ENCODE measurements at places on chromosomes 5 and 9.

DNA sequence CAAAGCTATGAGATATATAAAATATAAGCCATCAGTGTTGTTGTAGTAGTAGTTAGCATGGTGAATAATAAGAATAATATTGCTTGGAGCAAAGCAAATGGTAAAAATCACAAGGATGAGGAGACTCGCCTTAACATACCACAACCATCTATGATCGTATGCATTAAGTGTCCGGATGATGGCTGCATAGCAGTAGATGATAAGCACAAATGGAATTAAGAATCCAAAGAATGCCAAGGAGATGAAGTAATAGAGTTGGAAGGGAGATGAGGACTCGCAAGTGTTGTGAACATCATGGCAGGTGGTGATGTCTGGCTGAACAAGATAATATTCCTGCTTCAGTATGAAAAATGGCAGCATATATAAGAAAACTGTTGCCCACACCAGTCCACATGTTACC lies 5.5 kb downstream of the F2RL2 start:
- DNase-seq, result no peak

DNA sequence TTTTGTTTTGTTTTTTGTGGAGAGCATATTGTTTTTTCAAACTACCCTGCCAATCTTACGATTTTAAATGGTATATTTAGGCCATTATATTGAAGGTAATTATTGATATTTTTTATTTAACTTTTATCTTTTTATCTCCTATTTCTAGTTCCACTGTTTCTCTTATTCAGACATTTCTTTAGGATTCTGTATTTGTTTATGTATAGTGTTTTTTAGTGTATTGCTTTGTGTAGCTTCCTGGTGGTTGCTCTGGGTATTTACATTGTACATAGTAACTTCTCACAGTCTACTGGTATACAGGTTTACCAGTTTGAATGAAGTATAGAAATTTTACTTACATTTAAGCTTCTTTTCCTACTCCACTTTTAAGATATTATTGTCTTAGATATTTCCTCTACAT lies 63.2 kb downstream of the ERCC6L2 start:
- DNase-seq, result no peak

- DNase-seq, result no peak
Observed at GRCh38 chr5:156560002-156560401, 233.0 kb downstream of the SGCD start.

DNA sequence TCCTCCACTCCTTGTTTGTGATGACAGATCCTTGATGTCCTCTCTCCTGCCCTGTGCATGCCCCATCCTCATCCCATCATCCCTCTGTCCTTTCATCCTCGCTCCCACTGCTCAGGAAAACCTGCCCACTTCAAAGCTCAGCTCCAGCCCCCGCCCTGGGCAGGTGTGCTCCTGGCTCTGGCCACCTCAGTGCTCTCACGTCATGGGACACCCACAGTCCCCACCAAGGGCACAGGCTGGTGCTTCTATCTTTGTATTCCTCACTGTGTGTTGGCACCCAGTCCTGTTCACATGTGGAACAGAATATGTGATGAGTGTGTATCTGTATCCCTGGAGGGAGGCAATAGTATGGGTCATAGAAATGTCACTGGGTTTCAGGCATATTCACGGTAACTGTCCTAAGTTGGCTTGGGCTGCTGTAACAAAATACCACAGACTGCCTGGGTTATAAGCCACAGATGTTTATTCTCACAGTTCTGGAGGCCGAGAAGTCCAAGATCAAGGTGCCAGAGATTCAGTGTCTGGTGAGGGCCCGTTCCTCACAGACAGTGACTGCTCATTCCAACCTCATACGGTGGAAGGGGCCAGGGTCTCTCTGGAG lies 13.5 kb downstream of the GFPT2 start:
- DNase-seq, result no peak

DNA sequence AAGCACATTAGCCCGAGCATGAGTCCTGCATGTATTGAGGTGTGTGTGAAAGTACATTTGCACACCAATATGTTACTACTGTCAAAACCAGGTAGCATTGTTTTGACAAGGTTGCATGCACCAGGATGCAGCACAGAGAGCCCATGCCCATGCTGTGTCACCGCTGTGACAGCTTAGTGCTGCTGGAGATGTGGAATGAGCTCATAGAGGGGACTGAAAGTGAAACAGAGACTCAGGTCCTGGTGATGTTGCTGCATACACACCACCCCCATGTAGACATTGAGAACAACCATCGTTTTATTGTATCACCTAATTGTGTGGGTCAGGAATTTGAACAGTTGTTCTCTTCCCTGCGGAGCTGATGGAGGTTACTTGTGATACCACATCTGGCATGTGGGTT lies 53.0 kb downstream of the GADD45G start:
- no peak for DNase-seq

- DNase-seq, result no peak
Observed at GRCh38 chr5:151221574-151221973, 2.3 kb downstream of the CCDC69 start.

DNA sequence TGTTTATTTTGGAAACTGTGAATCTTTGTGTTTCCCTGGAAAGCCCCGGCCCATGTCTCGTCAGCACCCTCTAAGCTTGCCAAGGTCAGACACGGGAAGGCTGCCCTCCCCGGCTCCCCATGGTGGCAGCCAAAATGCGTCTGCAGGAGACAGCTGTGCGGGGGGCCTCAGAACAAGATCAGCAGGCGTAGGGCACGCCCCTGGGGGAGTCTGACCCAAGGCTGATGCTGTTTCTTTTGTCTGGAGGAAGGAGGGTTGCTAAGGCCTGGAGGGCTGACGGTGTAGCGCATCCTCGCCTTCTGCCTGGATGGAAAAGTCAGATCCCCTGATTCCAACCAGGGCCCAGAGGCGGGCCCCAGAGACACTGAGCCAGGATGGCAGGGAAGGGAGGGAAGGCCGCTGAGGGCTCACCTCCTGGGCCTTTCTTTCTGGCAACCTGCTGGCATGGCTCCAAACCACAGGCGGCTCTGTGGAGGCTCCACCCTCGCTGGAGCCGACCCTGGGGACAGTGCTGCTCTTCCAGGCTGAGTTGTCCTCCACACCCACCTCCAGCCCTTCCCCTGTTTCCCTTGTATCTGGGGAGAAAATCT lies 57.2 kb downstream of the OLFM1 start:
- no peak for DNase-seq

DNA sequence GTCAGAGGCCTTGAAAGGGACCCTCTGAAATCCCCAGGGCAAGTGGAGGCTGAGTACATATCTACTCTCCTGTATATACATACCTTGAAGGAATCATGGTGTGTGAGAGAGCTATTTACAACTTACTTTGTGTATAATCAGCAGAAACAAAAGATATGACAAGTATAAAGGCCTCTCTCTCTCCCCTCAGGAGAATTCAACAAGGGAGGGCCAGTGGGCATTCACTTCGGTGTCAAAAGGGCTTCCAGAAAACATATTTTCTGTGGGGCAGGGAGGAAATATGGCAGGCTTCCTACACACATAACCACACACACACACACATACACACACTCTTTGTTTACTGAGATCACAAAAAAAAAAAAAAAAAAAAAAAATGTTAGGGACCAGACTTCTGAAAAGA lies 181.7 kb downstream of the BNC2 start:
- DNase-seq, result no peak

GRCh38 chr5:66958980-66959641 lies 237.5 kb downstream of the CD180 start:
- DNase-seq, result no peak

GRCh38 chr9:91837981-91838731 lies 111.9 kb downstream of the ROR2 start:
- DNase-seq, result no peak

- DNase-seq, result no peak
Observed at GRCh38 chr9:70290626-70291025, 31.8 kb downstream of the SMC5 start.

DNA sequence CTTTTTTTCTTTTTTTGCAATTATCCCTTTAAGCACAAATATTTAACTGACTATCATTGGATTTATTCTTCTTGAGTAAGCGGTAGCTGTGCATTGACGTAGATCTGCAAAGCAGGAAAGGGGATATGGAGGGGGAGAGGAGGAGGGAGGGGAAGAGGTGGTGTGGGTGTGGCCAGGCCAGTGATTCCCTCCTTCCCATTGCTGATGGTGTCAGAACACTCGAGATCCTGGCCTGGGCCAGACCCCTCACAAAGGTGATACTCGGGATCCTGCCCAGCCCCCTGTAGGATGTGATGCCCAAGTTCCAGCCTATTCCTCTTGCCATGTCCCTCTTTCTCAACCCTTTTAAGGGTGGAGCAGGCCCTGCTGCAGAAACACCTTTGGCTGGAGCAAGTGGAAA lies 9.9 kb downstream of the SLC36A3 start:
- no peak for DNase-seq

- DNase-seq, result no peak
Observed at GRCh38 chr9:75950998-75951397, 60.5 kb downstream of the PCSK5 start.

DNA sequence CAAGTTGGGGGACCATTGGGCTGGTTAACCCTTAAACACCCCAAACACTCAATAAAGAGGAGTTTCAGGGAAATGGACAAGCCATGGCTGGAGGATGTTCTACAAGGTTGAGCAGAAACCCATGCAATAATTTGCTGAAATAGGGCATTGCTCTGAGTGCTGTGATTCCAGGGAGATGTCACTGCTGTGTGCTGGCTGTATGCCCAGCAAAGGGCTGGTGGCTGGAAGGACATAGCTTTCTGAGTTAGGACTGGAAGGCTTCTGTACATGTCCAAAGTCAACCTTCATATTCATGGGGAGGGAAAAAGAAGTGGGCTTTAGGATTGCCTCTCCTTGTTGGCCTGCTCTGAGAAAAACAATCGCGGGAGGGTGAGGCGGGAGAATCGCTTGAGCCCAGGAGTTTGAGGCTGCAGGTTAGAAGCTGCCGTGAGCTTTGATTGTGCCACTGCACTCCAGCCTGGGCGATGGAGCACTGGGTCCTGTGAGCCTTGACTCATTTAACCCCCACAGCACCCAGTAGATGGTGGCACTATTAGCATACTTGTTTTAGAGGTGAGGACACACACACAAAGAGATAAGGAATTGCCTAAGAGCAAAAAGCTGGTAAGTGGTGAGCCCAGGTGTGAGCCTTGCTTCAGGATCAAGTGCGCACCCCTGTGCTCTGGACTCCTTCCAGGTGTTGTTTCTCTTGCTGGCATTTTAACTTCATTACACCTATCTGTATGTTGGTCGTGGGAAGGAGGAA lies 20.4 kb downstream of the IL12B start:
- DNase-seq, result no peak

- no peak for DNase-seq
Observed at GRCh38 chr9:127180457-127181314, 58.3 kb upstream of the ANGPTL2 start.

GRCh38 chr5:40981420-40981819 lies 72.1 kb downstream of the C7 start:
- no peak for DNase-seq

- DNase-seq, result no peak
Observed at GRCh38 chr5:17951392-17952169, 317.3 kb downstream of the TAF11L14 start.

DNA sequence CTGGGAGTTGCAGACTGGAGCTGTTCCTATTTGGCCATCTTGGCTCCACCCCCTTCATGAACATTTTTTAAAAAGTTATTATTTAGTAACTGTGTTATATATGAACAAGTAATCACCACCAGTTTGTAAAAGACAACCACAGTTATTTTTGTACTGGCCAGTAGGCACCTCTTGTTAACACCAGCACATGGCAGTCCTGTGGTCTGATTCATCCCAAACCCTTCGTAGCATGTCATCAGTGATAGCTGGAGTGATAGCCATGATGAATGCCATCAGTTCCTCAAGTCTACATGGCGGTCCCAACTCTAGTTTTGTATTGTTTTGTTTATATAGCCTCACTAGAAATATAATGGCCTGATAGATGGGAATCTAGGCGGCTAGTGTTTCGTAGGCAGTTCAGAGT lies 74.2 kb downstream of the CDC42SE2 start:
- no peak for DNase-seq

DNA sequence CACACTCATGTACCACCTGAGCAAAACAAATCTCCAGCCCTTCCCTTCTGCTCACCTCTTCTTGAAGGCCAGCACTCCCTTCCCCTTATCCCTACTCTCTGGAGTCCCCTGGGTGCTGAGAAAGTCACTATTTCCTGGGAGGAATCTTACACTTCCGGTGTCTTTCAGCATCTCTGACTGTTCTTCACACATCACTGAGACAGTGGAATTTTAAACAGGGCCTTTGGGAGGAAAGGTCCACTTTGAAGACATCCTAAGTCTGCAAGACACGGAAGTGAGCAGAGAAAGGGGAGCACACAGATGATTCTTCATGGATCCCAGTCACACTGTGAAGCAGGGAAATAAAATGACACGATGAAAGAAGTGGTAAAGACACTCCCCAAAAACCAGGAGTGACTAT lies 25.6 kb downstream of the FRMD3 start:
- DNase-seq, result no peak

DNA sequence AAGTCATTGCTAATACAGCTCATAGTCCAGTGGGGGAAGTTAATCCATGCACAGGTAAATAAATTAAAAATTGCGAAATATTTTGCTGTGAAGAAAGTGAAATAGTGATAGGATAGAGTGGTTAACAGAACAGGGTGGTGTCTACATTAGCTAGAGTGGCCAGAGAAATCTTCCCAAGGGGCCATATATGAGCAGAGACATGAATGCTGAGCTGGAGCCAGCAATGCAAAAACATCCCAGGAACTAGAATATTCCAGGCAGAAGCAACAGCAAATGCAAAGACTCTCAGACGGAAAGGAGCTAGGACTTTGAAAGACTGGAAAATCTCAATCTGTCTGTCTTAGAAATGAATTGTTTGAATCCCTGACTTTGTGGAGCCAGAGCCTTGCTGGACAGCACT lies 1221.6 kb downstream of the MAT2B start:
- DNase-seq, result no peak

GRCh38 chr5:135382106-135382790 lies 16.8 kb downstream of the MACROH2A1 start:
- no peak for DNase-seq

DNA sequence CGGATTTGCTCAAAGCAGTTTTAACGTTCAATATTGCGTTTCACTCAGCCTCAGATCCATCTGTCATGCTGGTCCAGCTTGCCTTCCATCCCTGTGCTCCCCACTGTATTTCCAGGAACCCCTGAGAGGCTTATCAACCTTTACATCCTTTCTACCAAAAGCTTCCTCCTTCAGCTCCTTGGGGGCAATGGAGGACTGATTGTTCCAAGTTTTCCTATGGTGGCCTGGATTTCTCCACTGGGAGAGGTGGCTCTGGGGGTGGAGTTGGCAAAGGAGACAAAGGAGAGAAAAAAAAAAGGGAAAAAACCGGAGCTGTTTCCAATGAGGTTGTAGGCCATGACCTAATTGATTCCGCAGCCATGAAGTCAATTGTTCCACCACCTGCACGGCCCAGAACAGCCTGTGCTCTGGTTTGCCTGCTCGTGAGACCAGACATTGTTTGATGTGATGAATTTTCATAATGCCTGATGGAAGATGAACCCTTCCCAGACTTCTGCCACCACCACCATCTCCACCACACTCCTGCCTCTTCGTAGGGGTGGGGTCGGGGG lies 54.1 kb downstream of the ABLIM3 start:
- no peak for DNase-seq

- DNase-seq, result no peak
Observed at GRCh38 chr5:114360816-114361723, 800 bp upstream of the KCNN2 start.

- DNase-seq, result no peak
Observed at GRCh38 chr5:99248066-99248465, 319.3 kb upstream of the CHD1 start.

GRCh38 chr9:133073086-133074014 lies 11.6 kb downstream of the CEL start:
- DNase-seq, result no peak
